Activated CD8-positive, alpha-beta memory T cell treated with anti-CD3 and anti-CD28 coated beads for 1 hour (primary cell): ENCODE measurements at places on chromosomes 3 and 15.

DNA sequence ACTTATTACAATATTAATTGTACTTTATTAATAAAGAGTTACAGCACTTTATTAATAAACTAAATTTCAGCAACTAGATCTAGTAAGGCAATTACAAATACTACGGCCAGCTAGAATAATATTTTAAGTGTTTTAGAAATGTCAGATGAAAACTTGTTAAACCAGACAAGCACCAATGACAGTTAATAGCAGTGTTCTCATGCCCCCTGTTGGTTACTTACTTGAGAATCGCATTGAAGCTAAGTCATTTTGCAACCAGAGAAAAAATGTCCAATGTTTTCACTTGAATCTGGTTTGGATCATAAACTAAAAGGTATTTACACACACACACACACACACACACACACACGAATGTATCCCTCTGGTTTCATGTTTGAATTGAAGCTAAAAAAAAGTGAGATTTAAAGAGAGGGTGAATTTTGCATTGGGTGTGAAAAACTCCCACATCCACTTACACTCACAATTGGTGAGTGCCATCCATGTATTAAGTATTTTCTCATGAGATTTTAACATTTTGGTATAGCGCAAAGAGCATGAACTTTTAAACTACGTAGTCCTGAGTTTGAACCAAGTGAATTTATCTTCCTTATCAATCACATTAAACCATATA is 347.7 kb downstream of the ZBBX start:
- no peak for DNase-seq

GRCh38 chr15:59014068-59014467 is 26.6 kb downstream of the RNF111 start:
- no peak for DNase-seq

DNA sequence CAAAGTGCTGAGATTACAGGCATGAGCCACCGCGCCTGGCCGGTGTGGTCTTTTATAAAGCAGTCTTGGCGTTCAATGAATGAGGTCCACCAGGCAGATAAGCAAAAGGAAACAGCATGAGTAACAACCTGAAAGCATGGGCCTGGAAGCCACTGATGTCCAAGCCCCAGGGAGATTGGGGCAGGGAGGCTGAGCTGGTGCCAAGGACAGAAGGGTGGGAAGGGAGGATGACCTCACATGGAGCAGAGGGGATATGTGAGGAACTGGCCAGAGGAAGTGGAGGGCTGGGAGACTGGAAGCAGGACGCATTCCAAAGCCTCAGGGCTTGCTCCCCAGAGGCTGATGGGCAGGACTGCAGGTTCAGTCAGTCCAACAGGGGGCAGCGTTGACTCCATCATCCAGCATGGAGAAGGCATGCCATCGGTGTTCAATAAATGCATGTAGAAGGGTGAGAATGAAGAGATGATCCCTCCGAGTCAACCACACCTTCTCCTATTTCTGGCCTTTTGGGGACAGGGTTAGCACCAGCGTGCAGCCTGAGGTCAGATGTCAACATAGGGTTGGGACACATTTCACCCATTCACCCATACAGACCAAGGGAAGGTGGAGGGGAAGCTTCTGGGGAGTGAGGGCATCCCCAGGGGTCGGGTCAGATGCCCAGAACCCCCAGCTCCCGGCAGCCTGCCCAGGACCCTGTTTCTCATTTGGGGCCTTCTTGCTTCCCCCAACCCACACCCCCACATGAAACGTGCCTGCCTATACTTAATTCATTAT is 14.8 kb downstream of the MYL3 start:
- DNase-seq, result no peak

DNA sequence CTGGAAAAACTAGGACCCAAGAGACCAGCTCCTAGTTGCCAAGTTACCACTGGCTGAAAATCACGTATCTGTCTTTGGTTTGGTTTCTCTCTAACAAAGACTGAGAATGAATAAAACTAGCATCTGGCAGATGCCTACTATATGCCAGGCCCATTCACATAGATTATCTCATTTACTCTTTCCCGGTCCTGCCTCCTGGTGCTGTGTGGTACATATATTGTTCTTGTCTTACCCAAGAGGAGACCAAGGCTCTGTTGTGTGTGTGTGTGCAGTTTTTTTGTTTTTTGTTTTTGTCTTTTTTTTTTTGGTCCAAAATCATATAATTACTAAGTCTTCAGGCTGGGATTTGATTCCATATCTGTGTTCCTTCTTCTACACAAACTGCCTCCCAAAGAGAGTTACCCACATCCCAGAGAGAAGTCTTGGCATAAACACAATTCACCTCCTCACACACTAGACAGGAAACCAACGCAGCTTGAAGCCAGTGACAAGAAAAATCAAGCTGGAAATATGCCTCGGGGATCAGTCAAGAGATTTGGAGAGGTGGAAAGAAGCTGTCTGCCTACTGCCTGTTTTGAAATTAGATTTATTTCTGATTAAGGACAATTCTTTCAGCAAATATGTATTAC is 891 bp downstream of the AHSG start:
- DNase-seq, result no peak

DNA sequence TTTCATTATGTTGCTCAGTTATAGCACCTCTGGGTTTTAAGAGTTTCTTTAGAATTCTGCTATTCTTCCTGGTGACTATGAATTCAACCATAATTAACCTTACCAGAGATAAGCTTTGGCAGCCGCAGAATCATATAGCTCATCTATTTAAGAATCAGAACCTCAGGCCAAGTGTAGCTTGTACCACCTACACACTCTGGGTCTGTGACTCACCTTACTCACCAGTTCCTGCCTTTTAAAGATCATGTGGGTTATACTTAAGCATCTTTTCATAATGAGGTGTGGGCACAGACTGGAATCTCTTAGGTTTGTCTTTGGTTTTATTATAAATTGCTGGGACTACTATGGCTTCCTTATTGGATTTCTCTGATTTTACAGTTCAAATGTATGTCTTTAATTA is 21.9 kb downstream of the CDV3 start:
- no peak for DNase-seq

DNA sequence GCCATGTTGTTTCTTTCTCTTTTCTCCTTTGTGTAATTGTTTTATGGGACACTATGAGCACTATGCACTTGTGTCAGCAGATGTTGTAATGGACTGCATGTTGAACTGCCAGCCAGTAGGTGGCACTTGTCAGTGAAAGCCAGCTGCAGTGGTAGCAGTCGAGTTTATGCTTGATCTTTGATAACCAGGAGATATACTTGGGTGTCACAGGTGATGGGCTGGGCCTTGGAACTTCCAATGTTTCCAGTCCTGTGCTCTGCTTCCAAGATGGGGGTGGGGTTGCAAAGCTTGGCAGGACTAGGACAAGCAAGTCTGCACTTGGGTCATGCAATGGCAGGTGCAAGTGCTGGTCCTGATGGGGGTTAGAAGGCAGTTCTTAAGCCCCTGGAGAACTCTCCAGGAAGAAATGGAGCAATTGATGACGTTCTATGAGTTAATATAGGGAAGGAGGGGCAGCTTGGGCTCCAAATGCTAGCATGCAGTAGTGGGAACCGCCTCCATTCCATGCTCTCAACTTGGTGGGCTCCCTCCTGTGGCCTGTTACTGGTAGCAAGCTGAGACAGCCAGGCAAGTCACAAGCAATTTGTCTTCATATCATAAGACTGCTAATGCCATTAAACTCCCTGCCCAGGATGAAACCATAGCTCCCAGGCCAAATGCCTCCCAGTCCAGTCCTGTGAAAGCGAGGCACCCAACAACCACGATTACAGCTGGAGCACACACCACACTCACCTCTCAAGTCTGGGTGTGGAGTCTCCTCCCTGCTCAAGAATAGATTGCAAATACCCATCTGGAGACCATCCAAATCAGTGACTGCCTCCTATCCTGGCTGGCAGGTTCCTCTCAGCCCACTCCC is 287.2 kb downstream of the CGGBP1 start:
- DNase-seq, result no peak
